ENCODE measurements at places on chromosomes 13 and 19.

DNA sequence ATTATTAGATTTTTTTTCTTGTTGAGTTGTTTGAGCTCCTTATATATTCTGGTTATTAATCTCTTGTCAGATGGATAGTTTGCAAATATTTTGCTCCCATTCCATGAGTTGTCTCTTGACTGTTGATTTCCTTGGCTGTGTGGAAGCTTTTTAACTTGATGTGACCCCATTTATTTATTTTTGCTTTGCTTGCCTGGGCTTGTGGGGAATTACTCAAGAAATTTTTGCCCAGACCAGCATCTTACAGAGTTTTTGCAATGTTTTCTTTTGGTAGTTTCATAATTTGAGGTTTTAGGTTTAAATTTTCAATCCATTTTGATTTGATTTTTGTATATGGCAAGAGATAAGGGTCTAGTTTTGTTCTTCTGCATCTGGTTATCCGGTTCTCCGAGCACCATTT lies 124.7 kb downstream of the PCCA start:
- DNase-seq = no peak

DNA sequence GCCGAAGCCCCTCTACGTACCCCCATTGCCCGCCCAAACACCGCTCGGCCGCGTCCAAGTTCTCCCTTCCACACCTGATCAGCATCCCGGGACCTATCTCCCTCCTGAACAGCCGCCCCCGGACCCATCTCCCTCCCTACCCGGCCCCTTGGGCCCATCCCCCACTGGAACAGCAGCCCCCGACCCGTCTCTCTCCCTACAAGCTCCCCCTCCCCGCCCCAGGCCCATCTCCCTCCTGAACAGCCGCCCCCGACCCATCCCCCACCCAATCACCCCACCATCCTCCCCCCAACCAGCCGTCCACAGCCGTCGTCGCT lies 610 bp downstream of the ZSCAN1 start:
- DNase-seq = no peak

DNA sequence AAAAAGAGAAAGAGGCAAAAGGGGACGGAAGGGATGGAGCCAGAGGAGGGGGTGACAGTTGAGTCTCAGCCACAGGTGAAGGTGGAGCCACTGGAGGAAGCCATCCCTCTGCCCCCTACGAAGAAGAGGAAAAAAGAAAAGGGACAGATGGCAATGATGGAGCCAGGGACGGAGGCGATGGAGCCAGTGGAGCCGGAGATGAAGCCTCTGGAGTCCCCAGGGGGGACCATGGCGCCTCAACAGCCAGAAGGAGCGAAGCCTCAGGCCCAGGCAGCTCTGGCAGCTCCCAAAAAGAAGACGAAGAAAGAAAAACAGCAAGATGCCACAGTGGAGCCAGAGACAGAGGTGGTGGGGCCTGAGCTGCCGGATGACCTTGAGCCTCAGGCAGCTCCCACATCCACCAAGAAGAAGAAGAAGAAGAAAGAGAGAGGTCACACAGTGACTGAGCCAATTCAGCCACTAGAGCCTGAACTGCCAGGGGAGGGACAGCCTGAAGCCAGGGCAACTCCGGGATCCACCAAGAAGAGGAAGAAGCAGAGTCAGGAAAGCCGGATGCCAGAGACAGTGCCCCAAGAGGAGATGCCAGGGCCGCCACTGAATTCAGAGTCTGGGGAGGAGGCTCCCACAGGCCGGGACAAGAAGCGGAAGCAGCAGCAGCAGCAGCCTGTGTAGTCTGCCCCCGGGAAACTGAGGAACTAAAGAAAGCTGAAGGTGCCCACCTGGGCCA lies 2.5 kb downstream of the POLR1G start:
- no peak for DNase-seq

DNA sequence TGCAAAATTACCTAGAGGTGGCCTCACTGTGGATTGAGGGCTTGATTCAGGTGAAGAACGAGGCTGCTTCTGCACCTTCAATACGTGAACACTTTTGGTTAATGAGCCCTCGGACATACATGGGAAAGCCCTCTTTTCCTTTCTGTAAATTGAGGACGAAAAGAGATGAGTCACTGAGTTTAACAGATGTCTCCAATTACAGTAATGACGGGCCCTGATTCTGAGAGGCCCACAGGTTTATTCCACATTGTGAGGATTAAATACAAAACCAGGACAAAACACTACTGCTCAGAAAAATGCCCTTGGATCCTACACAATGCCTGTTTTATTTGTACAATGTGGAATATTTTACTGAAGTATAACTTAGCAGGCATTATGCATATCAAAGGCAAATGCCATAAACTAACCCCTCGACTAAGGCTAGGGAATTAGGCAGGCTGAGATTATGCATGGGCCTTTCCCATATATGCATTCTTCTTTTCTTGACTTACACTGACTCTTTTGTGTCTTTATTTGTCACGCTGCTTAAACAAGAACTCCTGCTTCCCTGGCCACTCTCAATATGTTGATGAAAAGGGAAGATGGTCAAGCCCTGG lies 819.9 kb downstream of the OLFM4 start:
- DNase-seq = no peak

- DNase-seq = peak; percentile 80
Measured at GRCh38 chr13:28753208-28753892, 34.6 kb upstream of the SLC46A3 start.

DNA sequence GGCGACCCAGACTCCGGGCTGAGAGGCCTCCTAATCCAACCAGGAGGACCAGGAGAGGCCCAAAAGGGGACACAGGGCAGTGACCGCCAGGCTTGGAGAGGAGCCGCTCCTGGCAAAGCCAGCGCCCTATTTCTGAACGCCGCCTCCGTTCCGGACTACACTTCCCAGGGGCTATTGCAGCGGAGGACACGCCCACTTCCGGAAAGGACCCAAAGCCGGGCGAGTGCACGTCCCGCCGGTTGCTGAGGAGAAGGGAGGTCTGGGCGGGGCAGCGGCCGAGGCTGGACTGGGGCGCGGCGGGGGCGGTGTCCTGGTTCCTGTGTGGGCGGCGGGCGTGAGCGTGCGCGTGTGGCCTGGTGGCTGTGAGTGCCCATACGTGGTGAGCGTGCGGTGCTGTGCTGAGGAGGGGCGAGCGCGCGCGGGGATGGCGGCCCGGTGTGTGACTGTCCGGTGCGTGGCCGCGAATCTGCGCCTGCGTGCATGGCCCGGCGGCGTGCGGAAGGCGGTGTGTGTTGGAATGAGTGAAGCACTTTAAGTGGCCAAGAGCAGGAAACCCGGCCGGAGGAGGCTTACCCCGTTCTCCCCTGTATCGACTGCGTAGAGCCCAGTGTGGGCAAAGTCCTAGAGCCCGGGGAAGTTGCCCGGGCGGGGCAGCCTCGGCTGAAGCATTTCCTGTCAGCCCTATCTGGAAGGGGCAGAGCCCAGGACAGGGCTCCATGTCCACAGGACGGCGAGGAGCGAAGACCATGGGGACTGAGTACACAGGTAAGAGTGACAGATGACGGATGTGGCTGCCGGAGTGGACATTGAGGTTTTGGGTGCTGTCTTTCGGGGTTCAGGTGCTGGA lies at the start of gene ZNF470:
TSS of gene ZNF470 (plus strand) at position 195 of the 847 bp plus-strand sequence. CDS start 2,844 bp downstream, outside the sequence.
- peak; percentile 76 for DNase-seq

DNA sequence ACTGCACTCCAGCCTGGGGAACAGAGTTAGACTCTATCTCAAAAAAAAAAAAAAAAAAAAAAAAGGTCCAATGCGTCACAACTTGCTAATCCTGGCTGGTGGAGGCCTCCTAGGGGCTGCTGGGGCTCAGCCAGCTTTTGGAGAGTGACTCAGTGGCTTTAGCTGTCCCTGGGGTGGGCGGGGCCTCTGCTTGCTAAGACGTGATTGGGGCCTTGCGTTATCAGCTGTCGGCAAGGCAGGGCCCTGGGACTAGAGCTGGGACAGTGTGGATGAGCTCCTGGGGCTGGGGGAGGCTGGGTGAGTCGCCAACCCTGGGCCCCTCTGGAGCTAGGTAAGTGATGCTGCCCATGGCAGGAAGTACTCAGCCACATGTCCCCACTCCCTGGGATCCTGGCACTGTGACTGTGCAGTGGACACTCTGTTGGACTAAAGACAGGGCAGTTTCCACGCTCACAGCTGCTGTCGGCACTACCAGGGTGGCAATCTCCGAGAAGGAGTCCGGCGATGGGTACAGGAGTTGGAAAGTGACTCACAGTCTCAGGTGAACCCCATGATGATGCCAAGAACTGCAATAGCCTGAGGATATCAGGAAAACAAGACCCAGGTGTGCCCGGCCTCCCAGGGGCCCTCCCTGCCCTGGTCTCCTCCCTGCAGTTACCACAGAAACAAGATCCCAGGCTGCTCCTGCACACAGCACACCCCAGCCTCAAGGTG lies 32.2 kb downstream of the F2RL3 start:
- DNase-seq = peak; percentile 28

DNA sequence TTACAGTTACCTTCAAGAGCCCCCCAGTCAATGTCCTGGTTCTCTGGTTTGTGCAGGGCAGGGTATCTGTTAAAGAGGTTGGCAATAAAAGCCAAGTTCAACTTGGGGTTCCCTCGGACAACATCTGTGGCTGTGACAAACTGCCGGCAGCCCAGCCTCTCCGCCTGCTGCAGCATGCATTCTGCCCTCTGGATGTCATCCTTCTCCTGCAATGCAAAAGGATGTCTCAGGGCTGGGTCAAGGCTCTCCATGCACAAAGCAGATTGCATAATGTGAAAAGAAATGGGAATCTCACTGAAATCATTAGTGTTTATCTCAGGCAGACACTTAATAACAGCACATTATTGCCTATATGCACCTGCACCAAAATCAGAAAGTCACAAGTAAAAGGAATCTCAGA lies 35.1 kb downstream of the LCP1 start:
- DNase-seq = no peak

DNA sequence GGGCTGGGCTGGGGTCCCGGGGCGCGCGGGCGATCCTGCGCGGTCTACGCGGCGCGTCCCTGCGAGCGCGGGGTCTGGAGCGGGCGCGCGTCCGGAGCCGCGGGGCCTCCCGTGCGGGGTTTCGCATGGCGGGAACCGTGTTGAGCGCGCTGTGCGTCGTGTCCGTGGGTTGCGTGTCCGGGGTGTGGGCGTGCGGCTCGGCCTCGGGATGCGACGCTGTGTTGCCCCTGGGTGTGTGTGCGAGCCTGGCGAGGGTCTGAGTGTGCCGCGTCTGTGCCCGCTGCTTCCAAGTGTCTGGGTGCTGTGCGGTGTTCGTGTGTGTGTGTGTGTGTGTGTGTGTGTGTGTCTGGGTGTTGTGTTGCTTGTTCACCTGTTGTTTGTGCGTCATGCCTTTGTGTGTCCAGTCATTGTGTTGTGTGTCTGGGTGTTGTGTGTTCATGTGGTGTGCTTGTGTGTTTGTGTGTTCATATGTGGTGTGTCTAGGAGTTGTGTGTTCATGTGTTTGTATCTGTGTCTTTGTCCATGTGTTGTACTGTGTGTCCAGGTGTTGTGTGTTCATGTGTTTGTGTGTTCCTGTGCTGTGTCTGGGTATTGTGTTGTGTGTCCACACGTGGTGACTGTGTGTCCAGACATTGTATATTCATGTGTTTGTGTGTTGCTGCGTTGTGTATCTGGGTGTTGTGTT lies 552 bp downstream of the PLK5 start:
- no peak for DNase-seq

GRCh38 chr13:112574416-112574815 lies 13.5 kb downstream of the TUBGCP3 start:
- DNase-seq = no peak

GRCh38 chr13:76733671-76734070 lies 152.5 kb downstream of the KCTD12 start:
- DNase-seq = no peak

GRCh38 chr13:30004204-30004603 lies 153.8 kb upstream of the UBL3 start:
- DNase-seq = peak; percentile 44

GRCh38 chr13:35389535-35389934 lies 87.0 kb downstream of the MAB21L1 start:
- no peak for DNase-seq

- no peak for DNase-seq
Measured at GRCh38 chr13:112969692-112970338, 801 bp downstream of the MCF2L start.

DNA sequence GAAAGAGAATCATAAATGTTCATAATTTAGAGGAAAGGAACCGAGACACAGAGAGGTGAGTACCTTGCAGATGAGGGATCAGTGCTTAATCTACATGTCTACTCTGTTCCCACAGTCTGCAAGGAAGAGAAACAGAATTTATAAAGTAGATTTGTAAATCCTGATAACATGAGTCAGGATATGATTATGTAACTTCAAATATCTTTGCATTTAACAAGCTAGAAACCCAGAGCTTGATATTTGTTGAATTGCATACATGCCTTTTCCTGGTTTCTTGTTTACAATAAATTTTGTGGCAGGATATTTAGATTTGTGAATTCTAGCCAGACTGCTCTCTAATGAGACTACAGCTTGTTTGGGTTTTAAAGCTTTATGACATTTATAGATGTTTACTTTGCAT lies 219.2 kb downstream of the ENOX1 start:
- DNase-seq = no peak

DNA sequence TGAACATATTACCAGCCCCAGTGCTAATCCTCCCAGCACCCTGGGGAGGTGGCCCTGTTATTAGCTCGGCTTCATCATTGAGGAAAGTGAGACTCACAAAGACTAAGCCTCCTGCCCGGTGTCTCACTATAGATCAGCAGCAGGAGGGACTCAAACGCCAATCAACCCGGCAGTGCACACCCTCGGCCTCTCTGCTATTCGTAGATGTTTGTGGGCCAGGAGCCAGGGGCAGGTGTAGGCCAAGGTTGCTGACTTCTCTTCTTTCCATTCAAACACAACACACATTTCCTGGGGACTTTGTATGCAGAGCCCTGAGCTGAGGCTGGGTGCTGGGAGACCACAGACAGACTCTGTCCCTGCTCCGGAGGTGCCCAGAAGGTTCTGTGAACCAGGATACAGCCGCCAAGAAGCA lies 9.4 kb upstream of the SBK3 start:
- DNase-seq = no peak

- DNase-seq = no peak
Measured at GRCh38 chr13:112822851-112823250, 133.0 kb downstream of the ATP11A start.

GRCh38 chr13:100541897-100542825 lies 46.4 kb downstream of the GGACT start:
- no peak for DNase-seq

- DNase-seq = peak; percentile 56
Measured at GRCh38 chr13:74287724-74288169, 153.5 kb upstream of the KLF12 start.

DNA sequence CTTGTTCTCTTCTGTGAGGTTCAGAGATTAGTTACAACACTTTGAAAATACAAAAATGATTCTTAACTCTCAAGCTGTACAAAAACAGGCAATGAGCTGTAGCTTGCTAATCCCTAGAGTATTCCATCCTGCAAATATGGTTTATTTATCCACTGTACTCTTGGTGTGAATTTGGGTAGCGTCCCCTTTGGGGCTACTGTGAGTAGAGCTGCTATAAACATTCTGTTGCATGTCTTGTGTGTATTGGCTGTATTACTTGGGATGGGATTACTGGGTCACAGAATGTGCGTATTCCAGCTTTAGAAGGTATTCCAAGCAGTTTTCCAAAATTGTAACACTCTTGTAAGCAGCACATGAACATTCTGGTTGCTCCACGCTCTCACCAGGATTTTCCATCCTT lies 33.5 kb downstream of the GPR12 start:
- no peak for DNase-seq

DNA sequence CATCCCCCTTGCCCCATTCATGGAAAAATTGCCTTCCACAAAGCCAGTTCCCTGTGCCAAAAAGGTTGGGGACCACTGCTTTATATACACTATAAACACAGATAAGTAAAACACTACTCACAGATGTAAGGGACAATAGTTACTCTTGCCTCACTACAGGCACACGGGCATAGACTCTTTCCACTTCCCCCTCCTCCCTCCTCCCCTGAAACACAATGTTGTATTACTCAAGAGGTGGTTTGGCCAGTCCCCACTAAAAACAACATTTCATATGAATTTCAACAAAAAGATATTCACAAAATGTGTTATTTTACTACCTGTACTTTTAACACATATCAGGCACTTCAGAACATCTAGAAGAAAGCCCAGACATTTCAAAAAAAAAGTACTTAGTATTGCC lies 45.1 kb downstream of the EPSTI1 start:
- DNase-seq = peak; percentile 51
